ENCODE measurements at places on chromosomes 16 and 17.

- DNase-seq, result no peak
Measured at GRCh38 chr16:4110680-4111079, 5.6 kb downstream of the ADCY9 start.

- DNase-seq, result no peak
Measured at GRCh38 chr17:3007651-3008121, 55.7 kb downstream of the OR1D5 start.

DNA sequence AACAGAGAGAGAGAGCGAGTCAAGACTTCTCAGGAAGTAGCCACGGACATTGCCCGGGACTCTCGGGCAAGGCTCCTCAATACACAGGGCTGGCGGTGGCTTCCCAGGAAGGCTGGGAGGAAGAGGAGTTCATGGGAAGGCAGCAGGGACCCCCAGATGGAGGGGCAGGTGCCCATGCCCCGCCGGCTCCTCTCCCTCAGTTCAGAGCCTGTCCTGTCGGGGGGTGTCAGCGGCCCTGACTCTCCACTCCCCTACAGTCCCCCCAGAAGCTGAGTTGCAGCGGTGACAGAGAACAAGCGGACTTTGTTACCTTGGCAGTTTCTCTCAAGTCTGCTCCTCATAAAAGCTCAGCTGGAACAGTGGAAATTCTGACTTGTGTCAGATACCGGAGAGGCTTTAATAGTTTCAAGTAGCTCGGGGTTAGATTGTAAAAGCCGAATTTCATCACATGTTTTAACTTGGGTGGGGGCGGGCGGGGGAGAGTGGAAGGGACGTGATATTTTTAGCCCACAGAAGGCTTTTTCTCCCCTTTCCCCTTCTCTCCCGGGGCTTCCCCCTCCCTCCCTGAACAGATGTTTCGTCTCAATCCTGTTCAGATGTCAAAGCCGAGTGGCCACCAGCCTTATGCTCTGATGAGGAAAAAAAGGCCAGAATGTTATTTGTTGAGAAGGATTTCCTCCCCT is 65.2 kb downstream of the NKD1 start:
- no peak for DNase-seq

DNA sequence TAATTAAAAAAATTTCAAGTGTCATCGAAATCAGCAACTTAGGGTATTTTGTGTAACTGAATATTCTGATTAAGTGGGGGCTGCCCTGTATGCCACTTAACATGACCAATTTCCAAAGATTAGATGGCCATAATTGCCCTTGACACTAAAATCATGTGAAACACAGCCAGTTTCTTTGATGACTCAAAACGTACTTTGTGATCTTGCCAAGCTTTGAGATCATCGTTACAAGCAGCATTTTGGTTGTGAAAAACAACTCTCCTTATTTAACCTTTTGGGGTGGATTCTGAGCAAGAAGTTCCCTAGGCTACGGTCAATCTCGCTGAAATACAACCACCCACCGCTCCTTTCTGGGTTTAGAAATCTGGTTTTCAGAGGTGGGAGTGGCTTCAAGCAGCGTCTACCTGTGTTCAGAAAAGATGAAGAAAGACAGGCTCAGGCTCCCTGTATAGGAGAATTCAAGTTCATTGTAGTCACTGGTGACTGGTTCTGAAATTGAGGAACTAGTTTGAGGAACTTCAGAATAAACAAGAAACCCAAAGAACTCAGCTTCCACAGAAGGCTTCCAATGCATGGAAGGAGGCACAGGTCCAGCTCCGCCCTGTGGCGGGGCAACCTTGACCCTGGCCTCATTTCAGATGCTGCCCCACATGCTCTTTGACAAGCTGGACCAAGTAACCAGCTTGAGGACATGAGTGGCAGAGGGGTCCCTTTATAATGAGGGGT is 9.4 kb downstream of the MAP3K14 start:
- DNase-seq, result peak; percentile 61

GRCh38 chr16:90077757-90078578 is 837 bp upstream of the PRDM7 start:
- peak; percentile 39 for DNase-seq

DNA sequence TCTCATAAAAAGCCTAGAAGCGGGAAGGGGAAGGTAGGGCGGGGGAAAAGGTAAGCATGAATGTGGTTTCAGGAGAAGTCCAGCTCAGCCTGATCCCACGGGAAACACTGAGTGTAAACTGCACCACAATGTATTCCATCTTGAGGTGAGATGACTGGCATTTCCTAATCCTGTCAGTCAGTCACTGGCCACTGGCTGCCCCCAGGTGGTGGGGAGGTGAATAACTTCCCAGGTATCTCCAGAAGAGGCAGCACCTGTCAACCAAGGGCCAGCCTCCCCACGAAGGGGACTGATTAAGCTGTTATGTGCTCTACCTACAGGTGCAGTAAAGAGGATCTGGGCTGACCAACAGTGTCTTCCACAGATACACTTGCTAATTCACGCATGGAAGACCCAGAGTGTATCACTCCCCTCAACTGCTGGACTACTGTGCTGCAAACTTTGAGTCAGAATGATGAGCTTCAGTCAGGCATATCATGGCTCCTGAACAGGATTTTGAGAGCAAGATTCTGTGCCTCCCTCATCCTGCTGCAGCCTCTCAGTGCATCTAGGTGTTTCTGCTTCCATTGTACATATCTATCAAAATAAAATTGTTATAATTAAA is 108.5 kb upstream of the CCL2 start:
- peak; percentile 71 for DNase-seq

DNA sequence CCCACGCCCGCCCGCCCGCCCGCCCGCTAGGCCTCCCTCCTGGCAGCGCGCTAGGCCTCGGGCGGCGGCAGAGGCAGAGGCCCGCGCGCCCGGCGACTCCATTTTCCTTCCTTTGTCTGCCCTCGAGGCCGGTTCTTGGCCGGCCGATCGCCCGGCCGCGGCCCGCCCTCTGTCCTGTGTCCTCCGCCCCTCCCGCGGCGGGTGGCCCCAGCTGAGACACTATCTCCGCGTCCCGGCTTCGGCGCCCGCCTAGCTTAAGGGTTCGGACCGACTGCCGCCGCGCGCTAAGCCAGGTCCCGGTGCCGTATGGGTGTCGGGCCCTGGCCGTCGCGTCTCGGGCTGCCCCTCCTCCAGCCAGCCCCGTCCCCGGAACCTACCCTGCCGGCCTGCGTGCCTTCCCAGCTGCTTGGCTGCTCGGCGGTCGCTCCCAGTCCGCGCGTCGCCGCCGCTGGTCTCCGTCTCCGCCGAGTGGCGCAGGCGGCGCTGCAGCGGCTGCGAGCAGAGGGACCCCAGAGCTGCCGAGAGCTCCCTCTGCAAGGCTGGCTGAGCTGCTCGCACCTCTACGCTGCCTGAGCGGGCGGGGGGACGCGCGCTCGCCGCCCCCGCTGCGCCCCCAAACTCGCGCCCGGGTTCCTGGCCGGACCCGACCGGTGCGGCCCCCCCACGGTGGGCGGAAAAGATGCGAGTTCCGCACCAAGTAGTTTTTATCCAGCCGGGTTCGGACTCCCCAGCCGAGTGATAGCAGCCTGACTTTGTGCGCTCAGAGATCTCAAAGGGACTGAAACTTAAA is 787 bp downstream of the CTCF start:
- peak; percentile 63 for DNase-seq

- no peak for DNase-seq
Measured at GRCh38 chr16:89855986-89856385, 17.4 kb upstream of the TCF25 start.

DNA sequence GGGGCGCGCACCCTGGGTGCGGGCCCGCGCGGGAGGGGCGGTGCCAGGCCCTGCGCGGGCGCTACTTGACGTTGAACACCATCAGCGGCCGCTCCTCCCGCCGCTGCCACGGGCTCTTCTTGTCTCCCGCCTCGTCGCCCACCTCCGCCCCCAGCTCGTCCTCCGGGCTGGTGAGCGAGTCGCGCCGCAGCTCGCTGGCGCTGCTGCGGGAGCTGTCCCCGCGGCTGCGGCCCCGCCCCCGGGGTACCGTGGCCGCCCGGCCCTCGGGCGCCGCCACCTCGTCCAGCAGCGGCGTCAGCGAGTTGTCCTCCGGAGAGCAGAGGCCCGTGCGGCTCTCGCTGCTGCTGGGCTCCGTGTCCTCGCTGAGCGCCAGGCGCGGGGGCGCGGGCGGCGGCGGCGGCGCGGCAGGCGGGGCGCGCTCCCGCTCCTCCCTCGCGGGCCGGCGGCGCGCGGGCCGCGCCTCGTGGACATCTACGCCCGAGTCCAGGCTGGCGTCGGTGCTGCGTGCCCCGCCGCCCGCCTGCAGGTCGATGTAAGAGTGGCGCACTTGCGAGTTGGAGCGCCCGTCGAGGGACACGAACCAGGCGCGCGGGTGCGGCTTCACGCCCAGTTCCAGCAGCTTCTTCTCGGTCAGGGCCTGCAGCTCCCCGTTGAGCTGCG is 8.7 kb downstream of the GRN start:
- peak; percentile 75 for DNase-seq

DNA sequence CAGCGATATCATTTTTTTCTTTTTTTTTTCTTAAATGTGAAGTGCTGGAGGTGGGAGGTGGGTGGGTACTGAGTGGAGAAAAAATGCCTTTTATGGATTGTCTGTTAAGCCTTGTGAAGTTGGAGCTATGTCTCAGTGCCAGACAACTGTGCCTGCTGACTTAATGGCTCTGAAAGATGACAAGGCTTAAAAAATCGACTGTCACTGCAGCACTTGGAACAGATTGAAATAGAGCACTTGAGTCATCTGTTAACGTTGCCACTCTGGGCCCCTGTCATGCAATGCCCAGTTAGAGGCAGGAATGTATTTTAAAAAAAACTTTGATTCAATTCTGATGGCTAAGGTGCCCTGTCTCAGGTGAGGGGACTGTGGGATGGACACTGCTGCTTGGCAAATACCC is 108.2 kb upstream of the HS3ST2 start:
- no peak for DNase-seq

DNA sequence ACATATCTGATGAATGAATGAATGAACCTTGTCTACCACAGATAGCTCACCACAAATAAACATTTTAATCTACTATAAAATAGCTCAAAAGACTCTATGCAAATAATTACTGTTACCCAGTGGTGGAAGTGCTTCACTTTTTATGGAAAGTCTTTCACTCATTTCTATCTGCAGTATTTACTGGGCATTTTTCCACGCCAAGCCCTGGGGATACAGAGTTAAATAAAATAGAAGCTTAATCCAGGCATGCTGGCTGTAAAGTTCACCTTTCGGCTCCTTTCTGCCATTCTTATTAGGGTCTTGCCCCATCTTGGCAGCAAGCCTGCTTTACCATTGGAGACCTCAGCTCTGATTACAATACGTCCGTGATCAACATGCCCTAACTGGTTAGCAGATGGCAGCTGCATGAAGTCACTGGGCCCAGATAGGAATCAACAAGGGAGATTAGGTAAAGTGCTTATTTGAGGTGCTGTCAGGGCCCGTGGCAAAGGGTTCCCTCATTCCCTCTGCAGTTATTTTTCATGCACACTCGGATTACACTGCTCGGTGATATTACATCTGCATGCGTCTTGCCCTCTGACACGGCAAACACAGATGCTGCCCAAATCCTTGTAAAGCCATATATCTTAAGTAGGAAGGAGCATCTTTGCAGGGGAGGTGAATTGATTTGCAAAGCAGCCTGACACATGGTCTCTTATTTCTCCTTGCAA is 648.9 kb downstream of the WWOX start:
- DNase-seq, result no peak

DNA sequence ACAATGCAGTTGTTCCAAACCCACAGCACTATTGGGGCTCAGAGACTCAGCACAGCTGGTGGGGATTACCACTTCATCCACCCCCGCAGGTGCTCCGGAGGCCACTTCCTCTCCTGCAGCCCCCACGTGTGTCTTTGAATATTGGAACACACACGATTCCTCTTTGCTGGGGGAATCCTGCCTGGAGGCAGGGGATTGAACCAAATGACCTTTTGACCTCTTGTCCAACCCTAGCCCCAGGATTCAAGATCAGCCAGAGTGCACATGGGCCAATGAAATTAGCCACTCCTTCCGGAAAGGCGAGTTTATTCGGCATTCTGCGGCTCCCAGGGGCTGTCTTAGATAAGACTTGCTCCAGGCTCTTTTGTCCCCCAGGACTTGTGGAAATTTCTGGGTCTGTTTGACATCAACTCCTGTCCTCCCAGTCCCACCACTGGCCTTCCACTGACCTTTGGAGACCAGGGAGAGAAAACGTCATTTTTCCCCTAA is 350.2 kb downstream of the FOXL1 start:
- DNase-seq, result peak; percentile 67

DNA sequence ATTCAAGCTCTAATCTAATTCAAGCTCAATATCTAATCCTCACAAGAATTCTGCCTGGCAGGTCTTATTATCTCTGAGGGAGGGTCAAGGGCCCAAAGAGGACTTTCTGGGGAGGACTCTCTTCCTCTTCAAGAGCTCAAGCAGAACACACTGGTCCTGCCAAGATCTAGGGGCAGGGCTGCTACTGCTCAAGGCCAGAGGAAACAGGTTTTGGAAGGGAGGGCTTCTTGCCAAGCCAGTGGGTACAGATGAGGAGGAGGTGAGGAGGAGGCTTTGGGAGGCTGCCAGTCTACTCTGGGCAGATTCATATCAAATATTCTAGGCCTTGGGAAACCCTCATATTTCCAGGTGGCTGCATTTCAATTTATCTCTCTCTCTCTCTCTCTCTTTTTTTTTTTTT is 51.8 kb upstream of the IL34 start:
- no peak for DNase-seq

DNA sequence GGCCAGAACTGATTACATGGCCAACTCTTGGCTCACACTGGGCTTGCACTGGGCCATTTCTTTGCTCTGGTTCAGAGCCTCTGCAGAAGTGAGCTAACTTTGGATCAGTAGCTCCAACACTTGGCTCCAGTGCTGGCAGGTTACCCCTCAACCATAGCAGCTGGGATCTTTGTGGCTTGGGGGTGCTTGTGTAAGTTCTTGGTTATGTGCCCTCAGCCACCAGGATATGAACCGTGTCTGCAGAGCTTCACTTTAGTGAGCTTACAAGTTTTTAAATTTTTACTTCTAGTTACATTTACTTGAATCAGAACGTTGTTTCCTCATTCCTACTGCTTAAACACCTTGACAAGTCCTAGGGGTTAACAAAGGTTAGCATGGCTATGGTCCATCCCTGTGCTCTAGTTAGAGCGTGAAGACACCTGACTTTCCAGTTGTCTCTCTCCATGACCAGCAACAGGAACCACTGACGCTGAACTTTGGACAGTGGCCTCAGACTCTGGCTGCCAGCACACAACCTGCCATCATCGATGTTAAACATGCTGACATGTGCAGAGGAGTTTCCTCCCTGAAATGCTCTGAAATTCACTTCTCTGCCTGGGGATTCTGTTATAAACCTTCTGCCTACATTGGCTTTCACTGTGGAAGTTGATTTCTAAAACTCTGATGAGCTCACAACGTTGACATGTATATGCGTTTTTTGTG is 4.1 kb downstream of the PDF start:
- DNase-seq, result no peak

- DNase-seq, result no peak
Measured at GRCh38 chr16:9249534-9249933, 158.1 kb downstream of the HAPSTR1 start.
